ENCODE measurements at places on chromosomes 1 and 21.
A peak's percentile ranks its signal among the peaks of the same experiment; 100 is the strongest.

- DNase-seq: no peak
These were observed 15.7 kb downstream of the PKNOX1 start for GRCh38 chr21:42989816-42990650.

GRCh38 chr1:15099441-15100120 lies 54.0 kb upstream of the TMEM51 start:
- DNase-seq: no peak

DNA sequence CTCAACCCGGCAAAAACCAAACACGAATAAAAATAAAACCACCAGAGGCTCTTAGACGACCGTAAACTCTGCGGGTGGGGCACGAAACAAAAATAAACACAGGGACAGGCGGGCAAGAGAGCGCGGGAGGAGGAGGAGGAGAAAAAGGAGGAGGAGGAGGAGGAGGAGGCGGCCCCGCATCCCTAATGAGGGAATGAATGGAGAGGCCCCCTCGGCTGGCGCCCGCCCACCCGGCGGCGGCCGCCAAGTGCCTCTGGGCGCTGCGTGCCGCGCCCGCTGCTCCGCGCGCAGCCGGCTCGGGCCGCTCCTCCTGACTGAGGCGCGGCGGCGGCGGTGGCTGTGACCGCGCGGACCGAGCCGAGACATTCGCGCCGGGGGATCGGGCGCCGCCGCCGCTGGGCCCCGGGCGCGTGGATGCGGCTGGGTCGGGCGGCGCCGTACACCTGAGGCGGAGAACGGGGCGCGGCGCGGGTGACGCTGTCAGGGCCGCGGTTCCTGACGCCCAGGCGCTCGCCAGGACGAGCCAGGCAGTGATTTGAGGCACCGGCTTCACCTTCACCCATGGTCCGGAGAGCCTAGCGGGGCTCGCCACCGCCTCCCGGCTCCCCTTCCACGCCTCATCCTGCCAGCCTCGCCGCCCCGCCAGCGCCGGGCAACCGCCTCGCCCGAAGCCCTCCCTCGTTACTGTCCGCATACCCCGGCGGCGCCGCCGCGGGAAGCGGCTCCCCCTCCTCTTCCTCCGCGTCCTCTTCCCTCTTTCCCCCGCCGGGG lies at the start of gene MARK1:
MARK1 (plus strand) TSS at position 229 of the 771 bp plus-strand sequence. CDS start 687 bp downstream, outside the sequence.
- peak; percentile 45 for DNase-seq

GRCh38 chr1:112242470-112242869 lies 153.5 kb upstream of the CTTNBP2NL start:
- DNase-seq: no peak

- DNase-seq: peak; percentile 48
These were observed 95.4 kb upstream of the USP24 start for GRCh38 chr1:55310505-55310971.

DNA sequence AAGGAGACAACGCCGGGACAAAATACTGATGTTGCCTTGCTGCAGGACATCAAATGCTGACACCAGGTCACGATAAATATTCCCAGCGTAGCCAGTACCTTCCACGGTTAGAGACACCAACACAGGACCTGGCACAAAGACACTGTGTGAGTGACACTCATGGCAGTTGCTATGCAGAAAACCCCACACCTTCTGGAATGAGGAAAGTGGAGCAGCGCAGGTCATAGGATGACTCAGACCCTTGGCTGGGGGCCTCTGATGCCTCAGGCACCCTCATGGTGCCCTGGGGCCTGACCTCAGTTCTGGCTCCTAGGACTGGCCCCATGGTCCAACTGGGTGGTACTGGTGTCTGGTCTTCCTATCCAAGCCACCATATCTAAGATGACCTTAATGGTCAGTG lies 7.0 kb downstream of the DCST2 start:
- DNase-seq: no peak

DNA sequence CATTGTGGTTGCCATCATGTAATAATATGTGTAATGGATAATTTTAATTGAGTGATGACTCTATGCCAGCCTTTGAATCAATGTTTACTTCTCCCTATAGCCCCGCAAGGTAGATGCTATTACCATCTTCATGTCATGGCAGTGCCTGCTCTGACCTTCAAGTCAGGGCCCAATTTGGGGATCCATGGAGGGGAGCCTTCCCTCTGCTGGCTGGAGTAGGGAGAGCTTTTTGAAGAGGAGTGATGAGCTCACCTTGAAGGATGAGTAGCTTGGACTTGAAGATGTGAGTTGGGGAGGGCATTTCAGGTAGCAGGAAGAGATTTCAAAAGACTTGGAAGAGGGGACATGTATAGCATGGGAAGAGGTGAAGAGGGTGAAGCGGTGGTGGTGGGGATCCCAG lies 189.2 kb downstream of the FOXD2 start:
- DNase-seq: no peak

- no peak for DNase-seq
These were observed 9.5 kb upstream of the TAS1R2 start for GRCh38 chr1:18868801-18869424.

GRCh38 chr1:186819126-186819525 lies 9.6 kb upstream of the PLA2G4A start:
- no peak for DNase-seq

DNA sequence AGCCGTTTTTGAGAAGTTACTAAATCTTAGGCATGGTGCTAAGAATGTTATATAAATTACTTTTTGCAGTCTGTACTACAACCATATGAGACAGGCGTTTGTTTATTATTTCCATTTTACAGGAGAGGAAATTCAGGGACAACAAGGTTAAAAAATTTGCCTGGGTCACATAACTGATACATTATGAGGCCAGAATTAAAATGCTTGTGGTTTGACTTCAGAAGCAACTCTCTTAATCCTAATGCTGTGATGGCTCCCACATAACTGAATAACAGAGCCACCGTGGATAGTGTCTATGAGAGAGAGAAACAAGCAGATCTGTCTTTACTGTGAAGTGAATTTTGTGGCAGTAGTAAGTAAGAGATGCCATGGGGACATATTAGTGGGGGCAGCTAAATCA lies 184.9 kb downstream of the NCAM2 start:
- no peak for DNase-seq

GRCh38 chr1:231638647-231639046 lies 12.1 kb downstream of the DISC1 start:
- no peak for DNase-seq

DNA sequence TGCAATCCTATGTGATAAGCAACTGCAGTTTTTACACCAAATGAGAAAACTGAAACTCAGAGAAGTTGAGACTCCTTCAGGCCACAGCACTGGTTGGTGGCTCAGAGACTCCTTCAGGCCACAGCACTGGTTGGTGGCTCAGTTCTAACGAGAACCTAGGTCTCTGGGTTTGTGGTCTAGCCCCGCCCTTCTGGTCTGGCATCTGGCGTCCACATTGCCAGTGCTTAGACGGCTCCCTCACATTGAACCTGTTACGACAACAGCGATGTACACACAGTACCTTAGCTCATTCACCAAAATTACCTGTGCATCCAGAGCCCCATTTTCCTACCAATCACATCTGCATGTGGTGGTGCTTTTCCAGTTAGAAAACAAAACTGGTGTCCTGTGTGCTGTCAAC lies 66.1 kb downstream of the NID1 start:
- DNase-seq: peak; percentile 64

GRCh38 chr1:23521588-23521987 lies 9.4 kb downstream of the E2F2 start:
- no peak for DNase-seq

All from activated T-cell treated with anti-CD3 and anti-CD28 coated beads, Interleukin-2, amount 50 U/mL, for 48 hours (primary cell).